BE2C (cell line): ENCODE measurements at places on chromosomes 5 and 9.
A peak's percentile ranks its signal among the peaks of the same experiment; 100 is the strongest.

- DNase-seq = no peak
These were observed 11.6 kb downstream of the WHRN start for GRCh38 chr9:114493521-114494184.

- DNase-seq = no peak
These were observed 147.5 kb upstream of the ALDH1B1 start for GRCh38 chr9:38244971-38245370.

GRCh38 chr9:35538361-35539234 lies 48.7 kb downstream of the RUSC2 start:
- DNase-seq = peak; percentile 81

GRCh38 chr5:170643591-170643990 lies 139.8 kb downstream of the KCNIP1 start:
- DNase-seq = no peak

GRCh38 chr5:160198146-160198545 lies 31.2 kb upstream of the FABP6 start:
- no peak for DNase-seq
